ENCODE measurements at places on chromosomes 1 and 21. TPM values are rescaled to one million over a fixed set of nuclear protein-coding genes. Genes with fewer than 3 reads are reported as not detected.

The OR10J4 gene
- total RNA-seq = not detected

The CSF3R gene
- total RNA-seq = 82.0 TPM

The PRAMEF4 gene
- total RNA-seq = not detected

The CHI3L1 gene
- 346 TPM for total RNA-seq

The HIPK1 gene
- total RNA-seq = 78.9 TPM

The CLEC20A gene
- not detected for total RNA-seq

The LIPI gene
- total RNA-seq = not detected

The LIN28A gene
- total RNA-seq = not detected

The CFHR1 gene
- total RNA-seq = 1.8 TPM

The JAK1 gene
- 187 TPM for total RNA-seq

The GPR137B gene
- 32.9 TPM for total RNA-seq

The CCDC190 gene
- total RNA-seq = not detected

The WDTC1 gene
- 29.2 TPM for total RNA-seq

The DAB1 gene
- 1.9 TPM for total RNA-seq

The C8B gene
- not detected for total RNA-seq

The PPIH gene
- total RNA-seq = 20.8 TPM

The AMY1A gene
- not detected for total RNA-seq

The RGS1 gene
- 35.9 TPM for total RNA-seq

The FAM163A gene
- total RNA-seq = not detected

The RCSD1 gene
- total RNA-seq = 12.7 TPM

The VSIG8 gene
- total RNA-seq = not detected

The SF3B4 gene
- 47.9 TPM for total RNA-seq

The CYP4A22 gene
- total RNA-seq = 0.42 TPM
